ENCODE measurements at places on chromosomes 1 and 21.

GRCh38 chr1:69911301-69911801 lies 294.0 kb downstream of the LRRC40 start:
- no peak for DNase-seq

GRCh38 chr1:8351693-8352470 lies 34.0 kb downstream of the SLC45A1 start:
- DNase-seq = no peak

GRCh38 chr1:60599574-60599973 lies 482.8 kb upstream of the NFIA start:
- DNase-seq = no peak

DNA sequence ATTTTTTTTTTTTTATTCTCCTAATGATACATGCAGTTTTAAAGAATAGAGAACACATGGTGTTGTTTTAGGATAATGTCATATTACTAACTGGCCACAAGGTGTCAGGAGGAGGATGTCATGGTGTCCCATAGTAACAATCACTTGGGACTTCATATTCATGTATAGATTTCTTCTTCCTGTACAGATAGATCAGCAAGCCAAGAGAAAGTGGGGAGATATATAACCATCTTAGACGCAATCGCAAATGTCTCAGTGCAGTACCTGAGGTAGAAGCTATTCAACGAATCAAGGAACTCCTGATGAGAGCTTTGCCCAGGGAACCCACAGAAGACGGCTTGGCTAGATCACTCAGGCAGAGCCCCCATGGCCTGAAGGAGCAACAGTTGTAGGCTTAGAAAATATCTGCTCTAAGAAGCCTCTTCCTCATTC lies 12.3 kb downstream of the OR2T11 start:
- DNase-seq = no peak

DNA sequence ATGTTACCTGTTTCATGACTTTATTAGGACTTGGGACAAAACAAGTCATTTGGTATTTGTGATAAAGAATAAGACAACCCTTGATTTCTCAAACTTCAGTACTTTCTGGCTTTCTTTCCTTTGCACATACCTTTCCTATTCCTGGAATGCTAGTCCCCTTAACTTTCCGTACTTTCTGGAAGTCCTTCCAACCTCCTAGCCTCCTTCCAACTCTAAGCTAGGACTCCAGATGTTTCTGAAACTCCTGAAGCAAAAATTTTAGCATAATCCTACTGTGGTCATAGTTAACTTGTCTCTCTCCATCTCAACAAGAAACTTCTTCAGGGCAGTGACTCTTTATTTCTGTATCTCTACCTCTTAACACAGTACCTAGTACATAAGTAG lies 19.8 kb upstream of the C1orf105 start:
- no peak for DNase-seq
